H4 (cell line): ENCODE measurements at places on chromosomes 6 and 20. TPM values are rescaled to one million over a fixed set of nuclear protein-coding genes. Genes with fewer than 3 reads are reported as not detected.

PREP gene
- 10.5 and 12.2 TPM in 2 replicates for total RNA-seq

SIM1 gene
- 0.02 TPM in 1 of 2 replicates, not detected in the other for total RNA-seq

NKAPL gene
- not detected in 2 replicates for total RNA-seq

DOK5 gene
- 1.2 TPM in 1 of 2 replicates, not detected in the other for total RNA-seq

COX4I2 gene
- not detected in 2 replicates for total RNA-seq

HINT3 gene
- total RNA-seq, result 10.0 and 10.6 TPM in 2 replicates

TBXT gene
- total RNA-seq, result not detected in 2 replicates

NKX2-2 gene
- 0.56 and 1.2 TPM in 2 replicates for total RNA-seq

DDO gene
- total RNA-seq, result 1.4 and 3.6 TPM in 2 replicates

HTR1B gene
- total RNA-seq, result not detected in 2 replicates

REM1 gene
- total RNA-seq, result not detected in 2 replicates

PROKR2 gene
- not detected in 2 replicates for total RNA-seq

ORC3 gene
- total RNA-seq, result 18.7 and 28.6 TPM in 2 replicates

PANK2 gene
- 37.4 and 40.8 TPM in 2 replicates for total RNA-seq

SLC22A1 gene
- not detected in 2 replicates for total RNA-seq

BMP5 gene
- total RNA-seq, result 0.37 and 1.2 TPM in 2 replicates

CTAGE9 gene
- total RNA-seq, result not detected in 2 replicates

MOCS3 gene
- total RNA-seq, result 5.8 and 6.4 TPM in 2 replicates

EYA2 gene
- total RNA-seq, result 0.14 and 0.60 TPM in 2 replicates

SLC13A3 gene
- total RNA-seq, result 0.12 TPM in 1 of 2 replicates, not detected in the other

PI16 gene
- total RNA-seq, result not detected in 2 replicates

CTCFL gene
- not detected in 2 replicates for total RNA-seq

MUC22 gene
- not detected in 2 replicates for total RNA-seq

SMLR1 gene
- not detected in 2 replicates for total RNA-seq
